HFFc6 (cell line): ENCODE measurements at places on chromosomes 6 and 20. TPM values are rescaled to one million over a fixed set of nuclear protein-coding genes. Genes with fewer than 3 reads are reported as not detected.

PPP1R16B gene
- not detected in 3 replicates for total RNA-seq

ARHGAP40 gene
- total RNA-seq, result 0.09 to 0.46 TPM in 2 of 3 replicates, not detected in the other

PTCRA gene
- not detected in 3 replicates for total RNA-seq

LY6G6F gene
- not detected in 3 replicates for total RNA-seq

SCUBE3 gene
- 41.3 to 67.7 TPM (median 62.6 TPM) in 3 replicates for total RNA-seq

C2 gene
- total RNA-seq, result 0.30 to 0.43 TPM in 2 of 3 replicates, not detected in the other

VNN1 gene
- total RNA-seq, result 0.11 TPM in 1 of 2 replicates, not detected in the other

CPXM1 gene
- total RNA-seq, result not detected in 3 replicates

DLK2 gene
- total RNA-seq, result 1.5 to 2.4 TPM (median 2.1 TPM) in 3 replicates

TOX2 gene
- 42.5 to 60.7 TPM (median 55.1 TPM) in 3 replicates for total RNA-seq

SALL4 gene
- total RNA-seq, result 0.30 to 0.59 TPM (median 0.48 TPM) in 3 replicates

TREM1 gene
- not detected in 3 replicates for total RNA-seq

SRSF12 gene
- total RNA-seq, result not detected in 3 replicates

HLA-DRB1 gene
- total RNA-seq, result not detected in 3 replicates

UNC5CL gene
- not detected in 3 replicates for total RNA-seq

KIF3B gene
- total RNA-seq, result 32.5 to 34.6 TPM (median 32.8 TPM) in 3 replicates

FKBP1C gene
- total RNA-seq, result 0.29 to 1.1 TPM (median 0.71 TPM) in 3 replicates
